Amniotic stem cell (primary cell): ENCODE measurements at places on chromosomes 6 and 20.

DNA sequence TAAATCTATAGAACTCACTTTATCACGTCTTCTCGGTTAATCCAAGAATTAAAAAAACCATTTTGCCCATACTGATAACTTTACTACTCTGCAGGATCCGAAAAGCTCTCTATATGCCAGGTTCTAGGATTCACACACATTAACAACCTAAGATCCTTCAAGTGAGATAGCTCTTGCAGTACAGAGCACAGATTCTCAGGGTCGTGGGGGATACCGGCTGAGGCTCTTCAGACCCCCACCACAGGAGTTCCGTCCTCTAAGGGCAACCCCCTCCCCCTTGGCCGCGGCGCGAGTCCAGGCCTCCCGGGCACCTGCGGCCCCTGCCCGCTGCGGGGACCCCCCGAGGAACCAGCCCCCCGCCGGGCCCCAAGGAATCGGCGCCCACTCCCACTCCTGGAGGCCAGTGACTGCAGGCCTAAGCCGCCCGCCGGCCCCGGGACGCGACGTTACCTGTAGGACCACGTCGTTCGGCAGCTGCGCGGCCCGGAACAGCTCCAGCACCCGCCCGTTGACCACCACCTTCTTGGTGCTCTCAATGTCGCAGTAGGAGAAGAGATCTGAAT, 892 bp downstream of the REPS1 start:
- DNase-seq: no peak

DNA sequence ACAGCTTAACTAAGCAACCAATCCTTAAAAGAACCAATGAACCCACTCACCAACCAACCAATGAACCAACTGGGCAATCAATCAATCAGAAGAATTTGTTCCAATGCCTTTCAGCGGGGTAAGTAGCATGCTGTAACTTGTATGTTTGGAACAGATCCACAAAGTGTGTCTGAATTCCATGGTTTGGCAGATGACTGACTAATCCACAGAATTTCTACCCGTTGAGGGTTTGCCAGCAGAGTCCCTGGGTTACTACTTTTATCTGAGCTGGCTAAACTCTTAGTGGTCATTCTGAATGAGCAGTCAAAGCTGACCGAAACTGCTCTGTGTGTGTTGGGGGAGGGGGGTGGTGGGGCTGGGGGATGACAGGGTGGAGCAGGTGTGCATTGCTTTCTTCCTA, 125.0 kb upstream of the JAG1 start:
- DNase-seq: no peak

DNA sequence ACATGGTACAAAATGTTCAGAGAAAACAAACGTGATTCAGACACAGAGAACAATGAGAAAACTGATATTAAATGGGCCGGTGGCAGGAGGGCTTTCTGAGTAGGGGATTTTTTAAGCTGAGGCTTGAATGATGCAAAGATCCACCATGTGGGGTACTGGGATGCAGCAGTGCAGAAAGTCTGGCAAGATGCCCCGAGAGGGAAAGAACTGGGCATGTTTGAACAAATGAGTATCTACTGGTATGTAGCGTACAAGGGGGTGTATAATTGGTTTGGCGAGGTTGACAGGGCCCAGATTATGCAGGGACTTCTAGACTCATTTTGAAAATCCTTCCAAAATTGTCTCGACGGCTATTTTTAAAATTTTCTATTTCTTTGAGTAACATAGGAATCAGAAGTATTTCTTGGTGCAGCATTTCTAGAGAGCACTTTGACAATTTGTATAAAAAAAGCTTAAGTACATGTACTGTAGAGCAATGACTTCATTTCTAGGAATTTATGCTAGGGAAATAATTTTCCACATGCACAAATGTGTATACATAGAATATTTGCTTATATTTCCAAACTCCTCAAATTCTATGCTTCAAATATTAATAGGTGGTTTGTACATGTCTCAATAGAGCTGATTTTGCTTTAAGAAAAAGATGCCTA, 119.6 kb upstream of the DOK5 start:
- no peak for DNase-seq

- DNase-seq: no peak
Measured at GRCh38 chr6:47153404-47153755, 111.2 kb upstream of the ADGRF1 start.

- no peak for DNase-seq
Measured at GRCh38 chr6:136523196-136523595, 27.0 kb downstream of the MAP7 start.

- no peak for DNase-seq
Measured at GRCh38 chr6:107736713-107737396, 87.3 kb downstream of the SCML4 start.

GRCh38 chr6:3263096-3263495, 4.3 kb downstream of the PSMG4 start:
- DNase-seq: no peak

DNA sequence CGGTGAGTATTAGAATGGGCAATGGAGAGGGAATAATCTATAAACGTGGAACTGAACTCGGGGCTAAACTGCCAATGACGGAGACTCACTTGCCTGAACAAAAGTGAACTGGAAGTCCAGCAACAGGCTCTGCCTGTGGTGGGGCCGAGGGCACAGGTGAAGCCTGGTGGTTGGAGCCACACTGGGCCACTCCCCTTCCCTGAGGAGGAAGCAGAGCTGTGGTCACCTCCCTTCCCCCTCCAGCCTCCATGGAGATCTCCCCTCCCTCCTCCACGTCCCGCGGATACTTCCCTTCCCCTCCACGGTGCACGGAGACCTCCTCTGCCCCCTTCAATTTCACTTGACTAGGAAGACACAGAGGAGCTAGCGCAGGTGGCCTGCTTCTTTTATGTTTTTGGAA, 14.7 kb upstream of the DSP start:
- DNase-seq: no peak

GRCh38 chr20:62368392-62368975, 1.4 kb upstream of the LAMA5 start:
- DNase-seq: no peak

DNA sequence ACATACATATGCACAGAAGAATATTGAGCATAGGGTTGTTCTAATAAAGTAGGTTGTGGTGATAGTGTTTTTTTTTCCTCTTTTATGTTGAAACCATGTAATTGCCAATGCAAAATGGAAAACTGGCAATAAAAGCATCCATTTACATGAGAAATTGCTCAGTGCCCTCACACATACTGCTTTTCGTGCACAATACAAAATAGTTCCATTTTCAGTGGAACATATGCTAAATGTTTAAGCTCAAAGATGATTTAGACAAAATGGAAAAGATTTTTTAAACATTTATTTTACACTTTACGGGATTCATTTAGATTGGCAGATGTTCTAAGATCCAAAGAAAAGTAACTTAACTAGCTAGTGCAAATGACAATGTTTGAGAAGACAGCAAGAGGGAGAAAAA, 678.1 kb upstream of the MANEA start:
- no peak for DNase-seq

DNA sequence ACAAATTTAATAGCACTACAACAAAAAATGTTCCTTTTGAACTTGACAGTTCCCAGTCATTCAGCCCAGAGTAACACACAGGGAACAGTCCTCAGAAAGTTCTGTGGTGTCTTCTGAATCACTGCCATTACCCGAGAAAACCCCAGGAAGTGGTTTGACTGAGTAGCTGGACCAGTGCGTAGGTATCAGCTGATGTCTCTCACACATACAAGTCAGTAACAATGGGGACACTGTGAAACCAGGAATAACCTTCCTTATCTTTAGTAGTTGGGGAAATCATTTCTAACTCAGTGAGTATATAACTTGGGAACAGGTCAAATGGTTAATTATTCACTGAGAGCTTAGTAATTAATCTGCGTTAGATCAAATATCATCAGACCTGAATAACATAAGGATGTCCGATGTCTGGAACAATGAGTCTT, 73.1 kb downstream of the HIVEP2 start:
- no peak for DNase-seq

GRCh38 chr6:2734488-2735166, 16.1 kb downstream of the MYLK4 start:
- no peak for DNase-seq

- DNase-seq: no peak
Measured at GRCh38 chr20:46688151-46689081, 828 bp downstream of the TP53RK start.

DNA sequence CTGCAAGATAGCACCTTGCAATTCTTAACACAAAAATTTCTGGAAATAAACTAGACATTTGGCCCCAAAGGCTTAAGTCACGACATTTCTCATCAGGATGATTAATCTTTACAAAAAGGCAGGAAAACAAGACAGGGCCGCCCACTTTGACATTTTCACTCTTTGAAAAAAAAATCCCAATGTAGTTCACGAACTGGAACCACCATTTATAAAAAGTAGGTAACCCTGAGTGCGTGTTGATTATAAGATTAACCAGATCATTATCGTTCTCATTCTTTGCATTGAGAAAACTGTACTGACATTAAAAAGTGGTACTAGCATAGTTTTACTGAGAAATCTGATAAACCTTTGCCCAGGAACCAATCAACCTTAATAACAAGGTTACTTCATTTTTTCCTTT, 108.8 kb downstream of the HUS1B start:
- no peak for DNase-seq

GRCh38 chr20:38610521-38610920, 8.9 kb downstream of the ARHGAP40 start:
- DNase-seq: no peak

DNA sequence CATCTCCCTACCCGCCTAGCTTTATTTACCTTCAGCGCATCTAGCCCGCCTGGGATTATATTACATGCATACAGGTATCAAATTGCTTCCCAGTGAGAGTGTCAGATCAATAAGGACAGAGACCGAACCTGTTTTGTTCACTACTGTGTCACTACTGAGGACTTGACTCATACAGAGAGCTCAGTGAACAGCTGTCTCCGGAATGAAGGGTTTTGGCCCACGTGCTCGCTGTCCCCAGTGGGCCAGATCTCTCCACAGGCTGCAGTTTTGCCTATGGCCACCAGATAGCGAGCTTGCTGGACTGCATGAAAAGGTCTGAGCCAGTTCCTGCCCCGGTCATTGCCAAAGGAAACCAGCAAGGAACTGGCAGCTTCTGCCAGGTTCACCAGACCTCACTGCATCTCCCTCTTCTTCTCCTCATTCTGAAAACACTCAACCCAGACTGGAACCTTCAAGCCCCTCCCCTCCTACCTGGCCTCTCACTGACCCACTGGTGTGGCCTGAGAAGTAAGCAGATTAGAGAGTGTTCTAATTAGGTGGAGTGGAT, 150.8 kb downstream of the ZMYND8 start:
- peak; percentile 26 for DNase-seq

- no peak for DNase-seq
Measured at GRCh38 chr6:150163970-150164369, 21.1 kb downstream of the PPP1R14C start.

- DNase-seq: no peak
Measured at GRCh38 chr6:32883789-32884188, 29.8 kb downstream of the PSMB9 start.

- no peak for DNase-seq
Measured at GRCh38 chr6:4533576-4533975, 242.6 kb upstream of the CDYL start.

- no peak for DNase-seq
Measured at GRCh38 chr6:170035901-170036304, 255.0 kb downstream of the DLL1 start.

DNA sequence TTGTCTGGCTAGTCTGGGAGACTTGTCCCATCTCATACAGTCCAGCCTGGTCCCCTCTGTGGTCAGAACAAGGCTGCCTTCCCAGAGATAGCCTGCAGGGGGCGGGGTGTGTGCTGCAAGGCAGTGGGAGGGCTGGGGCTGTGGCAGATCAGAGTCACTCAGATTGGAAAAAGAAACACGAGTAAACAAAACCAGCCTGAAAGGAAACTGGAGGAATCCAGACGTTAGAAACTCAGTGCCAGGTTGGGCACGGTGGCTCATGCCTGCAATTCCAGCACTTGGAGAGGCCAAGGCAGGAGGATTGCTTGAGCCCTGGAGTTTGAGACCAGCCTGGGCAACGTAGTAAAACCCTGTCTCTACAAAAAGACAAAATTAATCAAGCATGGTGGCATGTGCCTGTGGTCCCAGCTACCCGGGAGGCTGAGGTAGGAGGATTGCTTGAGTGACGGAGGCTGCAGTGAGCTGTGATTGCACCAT, 20.2 kb downstream of the LEMD2 start:
- DNase-seq: peak; percentile 84

DNA sequence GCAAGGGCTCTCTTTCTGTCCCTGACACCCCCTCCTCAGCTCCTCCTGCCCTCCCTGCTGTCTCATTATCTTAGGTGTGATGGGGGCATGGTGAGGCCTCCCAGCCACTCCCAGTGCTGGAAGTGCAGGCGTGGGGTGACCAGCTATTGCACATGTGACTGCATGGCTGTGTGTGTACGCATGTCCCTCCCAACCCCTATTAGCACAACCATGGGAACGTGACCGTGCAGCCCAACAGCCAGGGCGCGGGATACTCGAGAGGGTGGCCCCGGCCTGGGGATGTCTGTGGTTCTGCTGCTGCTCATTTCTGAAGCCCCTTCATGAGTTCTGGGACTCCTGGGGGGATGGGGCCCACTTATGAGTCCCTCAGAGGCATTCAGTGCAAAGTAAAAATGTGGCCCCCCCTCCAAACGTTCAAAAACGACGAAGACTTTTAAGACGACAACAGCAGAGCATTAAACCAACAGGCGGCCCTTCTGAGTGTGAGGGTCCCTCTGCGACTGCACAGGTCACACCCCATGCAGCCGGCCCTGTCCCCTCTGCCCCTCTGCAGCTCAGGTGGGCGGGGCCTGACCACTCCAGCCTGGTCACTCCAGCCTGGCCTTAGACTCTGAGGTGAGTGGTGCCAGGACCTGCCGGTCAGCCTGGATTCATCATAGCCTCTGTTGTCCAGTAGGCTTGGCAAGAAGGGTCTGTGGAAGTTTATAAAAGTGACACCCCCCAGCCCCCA, 51.1 kb downstream of the RBM38 start:
- DNase-seq: no peak

GRCh38 chr6:153947808-153948447, 91.1 kb upstream of the OPRM1 start:
- DNase-seq: no peak

- no peak for DNase-seq
Measured at GRCh38 chr20:44542890-44543289, 21.0 kb upstream of the SERINC3 start.

- DNase-seq: no peak
Measured at GRCh38 chr6:3910106-3910663, 61.0 kb downstream of the FAM50B start.

DNA sequence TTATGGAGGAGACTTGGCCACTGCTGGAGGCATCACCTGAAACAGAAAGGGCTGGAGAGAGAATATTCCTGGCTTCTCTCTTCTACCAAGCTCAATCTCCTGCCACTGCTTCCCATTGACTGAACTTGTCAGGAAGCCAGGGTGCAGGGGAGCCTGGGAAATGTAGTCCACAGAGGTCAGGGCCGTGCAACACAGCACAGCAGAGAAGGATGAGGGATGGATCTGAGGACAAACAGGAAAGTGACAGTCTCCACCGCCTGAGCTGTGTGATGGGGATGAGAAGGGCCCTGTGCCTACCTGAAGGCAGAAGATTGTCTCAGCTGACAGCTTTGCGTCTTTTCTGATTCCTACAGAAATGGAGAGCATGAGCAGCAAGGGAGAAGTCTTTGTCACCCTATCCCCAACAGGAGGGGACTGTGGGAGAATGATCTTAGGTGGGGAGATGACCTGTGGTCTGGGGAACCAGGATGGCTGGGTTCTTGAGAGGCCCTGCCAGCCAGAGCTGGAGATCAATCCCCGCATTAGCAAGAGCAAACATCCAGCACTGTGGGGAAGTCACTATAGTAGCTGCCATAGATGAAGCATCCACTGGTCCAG, 114.2 kb downstream of the SNX5 start:
- no peak for DNase-seq

- DNase-seq: no peak
Measured at GRCh38 chr6:80259118-80259517, 152.6 kb downstream of the BCKDHB start.
